RWPE2 (cell line): ENCODE measurements at places on chromosomes 3 and 15.

- DNase-seq, result no peak
Measured at GRCh38 chr15:56534728-56535127, 69.8 kb upstream of the MNS1 start.

GRCh38 chr3:721086-721485, 371.7 kb upstream of the CNTN6 start:
- DNase-seq, result no peak

- DNase-seq, result no peak
Measured at GRCh38 chr3:117104792-117105191, 395.2 kb downstream of the TUSC7 start.

- DNase-seq, result no peak
Measured at GRCh38 chr15:68704496-68705021, 116.1 kb downstream of the ANP32A start.

DNA sequence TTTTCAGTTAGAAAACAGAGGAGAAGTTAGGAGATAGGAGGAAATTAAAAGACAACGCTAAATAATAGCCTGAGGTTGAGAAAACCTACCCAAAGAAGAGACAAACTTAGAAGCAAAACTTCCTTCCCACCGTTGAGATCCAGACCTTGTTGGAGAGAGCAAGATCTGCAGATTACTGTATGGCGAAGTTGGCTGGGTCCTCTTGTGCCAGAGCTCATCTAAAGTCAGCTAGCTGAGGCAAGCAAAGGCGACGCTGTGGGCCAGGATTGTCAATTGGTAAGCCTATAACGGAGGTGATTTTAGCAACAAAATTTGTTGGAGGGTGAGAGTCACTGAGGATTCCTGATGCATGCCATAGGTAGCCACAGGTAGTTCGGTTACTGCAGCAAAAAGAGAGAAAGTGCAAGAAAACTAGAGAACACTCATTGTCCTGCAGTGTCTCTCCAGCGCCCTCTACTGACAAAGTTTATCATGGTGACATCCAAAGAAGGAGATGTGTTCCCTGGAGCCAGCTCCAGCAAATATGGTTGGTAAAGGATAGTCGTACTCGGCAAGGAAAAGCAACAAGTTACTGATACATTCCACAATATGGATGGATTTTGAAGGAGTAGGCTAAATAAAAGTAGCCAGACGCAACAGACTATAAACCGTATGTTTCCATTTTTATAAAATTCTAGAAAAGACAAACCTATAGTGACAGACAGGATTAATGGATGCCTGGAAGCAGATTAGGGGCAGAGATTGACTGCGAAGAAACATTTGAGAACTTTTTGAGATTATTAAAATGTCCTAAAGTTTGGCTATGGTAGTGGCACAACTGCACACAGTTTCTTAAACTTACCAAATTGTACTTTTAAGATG, 9.8 kb upstream of the OR5K4 start:
- DNase-seq, result no peak
